ENCODE measurements at places on chromosomes 3 and 15. TPM values are rescaled to one million over a fixed set of nuclear protein-coding genes. Genes with fewer than 3 reads are reported as not detected.

Gene TBCCD1
- total RNA-seq = 20.1 TPM

GRCh38 chr3:4496087-4496452 lies 2.9 kb downstream of the ITPR1 start:
- no peak for DNase-seq

Gene HACD2
- 26.4 TPM for total RNA-seq

DNA sequence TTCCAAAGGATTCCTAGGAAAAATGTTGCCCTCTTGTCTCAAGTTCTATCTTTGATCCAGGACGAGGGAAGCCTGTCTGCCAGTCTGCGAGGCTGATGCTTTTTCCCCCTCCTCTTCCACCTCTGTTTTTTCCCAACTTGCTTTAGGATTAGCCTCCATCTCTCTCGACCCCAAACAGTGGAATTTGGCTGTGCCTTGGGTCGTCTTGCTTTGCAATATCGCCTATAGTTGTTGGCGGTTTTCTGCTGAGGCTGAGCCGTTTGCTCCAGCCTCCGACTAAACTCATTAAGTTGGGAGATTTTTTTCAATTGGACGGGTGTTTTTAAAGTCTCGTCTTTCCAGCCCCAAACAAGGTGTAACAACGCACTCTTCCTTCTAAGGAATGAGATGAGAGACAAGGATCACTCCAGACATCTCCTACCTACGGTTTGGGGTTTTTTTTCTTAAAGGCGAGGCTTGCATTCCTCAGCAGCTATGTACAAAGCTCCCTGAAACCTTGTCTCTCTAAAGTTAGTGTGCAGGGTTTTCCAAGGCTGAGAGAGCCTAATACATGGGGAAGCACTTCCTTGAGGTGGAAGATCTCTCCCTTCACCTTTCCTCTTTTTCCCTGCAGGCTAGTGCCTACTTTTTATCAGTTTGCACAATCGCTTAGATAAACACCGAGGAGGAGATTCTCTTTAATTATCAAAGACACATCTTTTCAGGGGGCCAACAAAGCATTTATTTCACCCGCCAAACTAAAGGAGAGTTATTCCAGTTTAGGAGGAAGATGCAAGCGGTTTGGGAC lies 4.8 kb upstream of the NR2F2 start:
- no peak for DNase-seq

Gene MYO1E
- total RNA-seq = 34.5 TPM

Gene ANKUB1
- total RNA-seq = not detected

DNA sequence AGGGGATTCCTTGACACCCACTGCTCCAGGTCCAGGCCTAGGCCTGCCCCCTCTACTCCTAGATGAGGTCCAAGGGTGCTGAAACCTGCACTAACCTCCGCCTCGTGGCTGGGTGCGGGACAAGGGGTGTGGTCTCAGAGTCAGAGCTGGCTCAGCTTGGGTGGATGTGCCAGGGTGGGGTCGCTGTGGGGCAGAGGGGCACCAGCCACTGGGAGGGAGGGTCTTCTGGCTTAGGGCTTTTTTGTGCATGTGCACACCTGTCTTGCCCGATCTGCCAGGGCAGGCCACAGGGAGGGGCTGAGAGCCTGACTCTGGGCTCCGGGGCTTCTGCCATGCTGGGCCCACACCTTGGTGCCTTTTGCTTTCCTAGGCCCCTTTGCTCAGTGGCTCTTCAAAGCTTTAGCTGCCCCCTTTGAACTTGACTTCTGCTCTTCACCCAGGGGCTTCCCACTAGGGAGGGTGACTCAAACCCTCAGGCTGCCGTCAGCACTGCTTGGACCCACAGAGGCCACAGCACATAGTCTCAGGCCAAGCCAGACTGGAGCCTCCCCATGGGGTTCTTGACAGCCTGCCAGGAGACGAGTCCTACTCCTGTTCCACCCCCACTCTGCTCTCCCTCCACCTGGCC lies 73.0 kb downstream of the KLF13 start:
- DNase-seq = no peak

DNA sequence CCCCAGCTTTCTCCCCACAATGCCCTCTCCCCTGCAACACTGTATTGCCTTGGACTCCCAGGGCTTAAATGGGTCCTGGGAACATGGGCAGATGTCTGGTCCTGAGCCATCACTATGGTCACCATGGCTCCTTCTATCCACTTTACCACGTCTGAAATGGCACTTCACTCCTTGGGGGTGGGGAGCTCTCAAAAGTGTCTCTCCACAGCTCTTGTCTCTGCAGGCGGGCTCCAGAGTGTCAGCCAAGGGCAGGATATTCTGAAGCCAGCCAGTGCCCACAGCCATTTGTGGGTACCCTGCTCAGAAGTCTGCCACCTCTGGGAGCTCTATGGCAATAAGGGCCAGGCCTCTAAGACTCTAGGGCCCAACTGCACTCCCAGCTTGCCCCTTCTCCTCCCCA lies 163.9 kb downstream of the PPM1L start:
- no peak for DNase-seq

DNA sequence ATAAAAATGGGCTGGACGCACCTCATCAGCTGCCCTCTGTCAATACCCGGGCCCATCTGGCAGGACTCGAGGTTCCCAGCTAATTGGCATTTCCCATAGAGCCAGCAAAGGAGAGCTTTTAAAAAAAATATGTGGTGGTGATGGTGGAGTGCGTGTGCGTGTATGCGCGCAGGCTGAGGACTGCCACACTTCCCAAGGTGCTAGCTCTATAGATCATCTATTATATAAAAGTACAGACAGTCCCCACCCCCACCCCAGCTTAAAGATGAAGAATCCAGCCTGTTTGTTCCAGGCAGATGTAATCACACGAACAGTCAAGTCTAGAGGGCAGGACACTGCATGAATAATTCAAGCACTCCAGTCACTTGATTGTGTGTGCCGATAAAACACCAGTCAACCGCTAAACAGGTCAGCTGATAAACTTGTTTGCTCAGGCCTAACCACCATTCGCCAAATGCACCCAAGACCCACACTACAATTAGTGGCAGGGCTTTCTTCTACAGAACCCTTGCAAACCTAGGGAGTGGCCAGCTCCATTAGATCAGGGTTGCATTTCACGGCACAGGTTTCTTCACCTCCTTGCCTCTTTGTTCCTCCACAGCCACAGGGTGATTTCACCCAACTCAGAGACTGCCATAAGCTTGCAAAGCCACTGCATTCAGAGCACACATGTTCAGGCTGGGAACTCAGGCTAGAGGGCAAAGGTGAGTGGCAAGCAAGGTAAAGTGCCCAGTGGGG lies 5.8 kb downstream of the TLE3 start:
- DNase-seq = no peak

- DNase-seq = peak; percentile 42
These were observed 69.7 kb upstream of the LRRFIP2 start for GRCh38 chr3:37243820-37244748.

- no peak for DNase-seq
These were observed 1.5 kb upstream of the CPLX3 start for GRCh38 chr15:74824976-74825375.

DNA sequence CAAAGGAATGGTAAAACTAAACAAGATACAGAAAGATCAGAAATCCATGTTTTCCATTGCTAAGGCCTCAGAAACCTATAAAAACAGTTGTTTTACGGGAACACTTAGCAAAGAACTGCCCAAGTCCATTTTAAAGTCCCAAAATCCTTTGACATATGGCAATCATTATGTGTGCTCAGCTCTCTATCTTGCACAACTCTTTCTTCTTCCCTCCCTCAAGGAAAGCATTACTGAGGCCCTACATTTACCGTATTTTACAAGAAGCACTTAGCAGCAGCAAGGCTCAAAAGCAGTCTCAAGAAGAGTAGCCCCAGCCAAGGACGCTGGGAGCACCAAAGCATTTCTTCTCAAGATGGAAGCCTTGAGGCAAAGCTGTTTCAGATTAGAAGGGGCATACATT lies 169.6 kb upstream of the LRTM1 start:
- no peak for DNase-seq

GRCh38 chr3:45711931-45712330 lies 22.7 kb downstream of the SACM1L start:
- DNase-seq = no peak

Gene FOXL2
- total RNA-seq = 0.09 TPM

- DNase-seq = no peak
These were observed 339.9 kb upstream of the RBMS3 start for GRCh38 chr3:28940994-28941393.

GRCh38 chr3:48429960-48430707 lies at the start of gene PLXNB1:
Gene PLXNB1, minus strand, starts transcription at chr3:48430086. Its CDS starts 5,475 bp downstream, at chr3:48424611.
- DNase-seq = no peak

GRCh38 chr15:68739390-68740080 lies 81.2 kb downstream of the ANP32A start:
- DNase-seq = no peak

- no peak for DNase-seq
These were observed 69.0 kb downstream of the RBM6 start for GRCh38 chr3:50008931-50009330.

Gene TNIK
- 32.3 TPM for total RNA-seq

DNA sequence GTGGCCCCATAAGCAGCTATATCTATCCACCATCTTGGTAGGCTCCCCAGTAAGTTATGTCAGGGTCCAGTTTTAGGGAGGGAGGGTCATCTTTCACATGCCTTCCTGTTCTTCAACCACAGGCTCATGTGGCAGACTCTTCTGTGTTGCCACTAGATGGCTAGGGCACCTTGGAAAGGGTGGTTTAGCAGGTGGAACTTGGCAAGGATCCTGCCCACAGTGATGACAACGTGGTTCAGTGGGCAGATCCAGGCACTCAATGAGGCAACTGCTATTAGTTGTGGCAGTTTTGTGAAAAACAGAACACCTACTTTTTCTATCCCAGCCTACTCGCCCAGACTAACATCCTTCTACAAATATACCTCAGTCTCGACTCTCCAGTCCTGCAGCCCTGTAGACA lies 7.2 kb upstream of the RBP1 start:
- no peak for DNase-seq

- no peak for DNase-seq
These were observed 17.5 kb upstream of the CORO2B start for GRCh38 chr15:68561171-68561900.

- DNase-seq = no peak
These were observed 401.4 kb downstream of the TBL1XR1 start for GRCh38 chr3:176795891-176796290.

DNA sequence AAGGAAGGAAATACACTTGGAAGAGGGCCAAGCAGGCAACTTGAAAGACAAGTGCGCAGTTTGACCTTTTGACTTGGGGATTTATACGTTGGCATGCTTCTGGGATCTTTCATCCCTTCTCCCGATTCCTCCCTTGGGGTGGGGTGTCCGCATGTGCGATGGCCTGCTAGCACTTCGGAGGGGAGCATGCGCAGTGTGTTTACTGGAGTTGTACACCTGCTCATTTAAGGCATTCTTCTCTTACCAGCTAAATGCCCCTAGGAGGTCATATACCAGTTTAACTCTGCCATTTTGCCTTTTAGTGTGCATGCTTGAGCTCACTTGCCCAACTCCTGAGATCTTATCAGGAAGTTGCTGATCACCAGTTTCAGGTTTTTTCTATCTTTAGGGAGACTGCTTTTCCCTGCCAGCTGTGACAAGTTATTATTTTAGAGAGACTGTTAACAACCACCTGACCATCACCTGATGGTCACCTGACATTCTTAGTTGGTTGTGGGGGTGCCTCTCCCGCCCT lies 63.5 kb downstream of the BFSP2 start:
- DNase-seq = no peak

Gene RAB11A
- total RNA-seq = 212 TPM

- DNase-seq = no peak
These were observed 79.6 kb upstream of the DCBLD2 start for GRCh38 chr3:98980915-98981596.

DNA sequence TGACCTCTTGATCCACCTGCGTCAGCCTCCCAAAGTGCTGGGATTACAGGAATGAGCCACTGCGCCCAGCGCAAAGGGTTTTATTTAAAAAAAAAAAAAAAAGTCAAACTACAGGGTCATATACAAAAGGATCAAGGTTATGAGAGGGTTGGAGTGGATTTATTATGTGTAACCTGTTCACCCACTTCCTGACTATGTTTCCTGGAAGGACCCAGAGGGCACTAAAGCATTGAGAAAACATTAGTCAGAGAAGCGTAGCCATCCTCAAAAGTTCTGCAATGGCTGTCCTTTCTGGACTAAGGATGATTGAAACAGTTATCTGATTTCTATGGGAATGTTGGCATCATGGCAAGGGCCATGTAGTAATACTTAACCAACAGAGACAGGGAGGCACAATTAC lies 7.3 kb upstream of the SCAPER start:
- no peak for DNase-seq

Gene SLC35A5
- 44.9 TPM for total RNA-seq

Gene C15orf62
- total RNA-seq = 0.61 TPM

Gene CLRN1
- total RNA-seq = not detected

Gene PODXL2
- 70.8 TPM for total RNA-seq

Gene NLGN1
- 20.0 TPM for total RNA-seq

GRCh38 chr3:15815696-15816095 lies 17.9 kb upstream of the ANKRD28 start:
- DNase-seq = no peak

GRCh38 chr3:117252208-117252607 lies 542.6 kb downstream of the TUSC7 start:
- DNase-seq = no peak

- DNase-seq = no peak
These were observed 245.7 kb downstream of the ZIC1 start for GRCh38 chr3:147654827-147655226.

GRCh38 chr15:101126618-101127505 lies 125.0 kb downstream of the CHSY1 start:
- DNase-seq = no peak

GRCh38 chr3:81293156-81293555 lies 468.3 kb downstream of the GBE1 start:
- no peak for DNase-seq

Measured in neural crest cell (in vitro differentiated cells).